ENCODE measurements at places on chromosomes 4 and X.

DNA sequence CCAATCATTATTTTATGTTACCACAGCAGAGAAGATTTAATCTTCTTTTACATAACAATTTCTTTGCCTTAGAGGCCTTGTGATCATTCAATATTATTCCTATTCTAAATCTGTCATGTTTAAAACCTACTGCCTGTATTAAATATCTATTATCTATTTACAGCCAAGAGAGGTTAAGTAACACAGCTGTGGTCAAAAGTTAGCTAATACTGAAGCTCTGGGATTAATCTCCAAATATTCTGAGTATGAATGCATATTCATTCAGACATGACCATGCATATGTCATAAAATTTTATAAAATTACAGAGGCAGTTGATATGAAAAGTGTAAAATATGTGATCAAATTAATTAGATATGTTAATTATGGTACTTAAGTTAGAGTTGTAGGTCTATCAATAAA lies 187.9 kb upstream of the MAB21L2 start:
- no peak for DNase-seq

GRCh38 chrX:24682739-24683432 lies 10.8 kb upstream of the POLA1 start:
- no peak for DNase-seq

DNA sequence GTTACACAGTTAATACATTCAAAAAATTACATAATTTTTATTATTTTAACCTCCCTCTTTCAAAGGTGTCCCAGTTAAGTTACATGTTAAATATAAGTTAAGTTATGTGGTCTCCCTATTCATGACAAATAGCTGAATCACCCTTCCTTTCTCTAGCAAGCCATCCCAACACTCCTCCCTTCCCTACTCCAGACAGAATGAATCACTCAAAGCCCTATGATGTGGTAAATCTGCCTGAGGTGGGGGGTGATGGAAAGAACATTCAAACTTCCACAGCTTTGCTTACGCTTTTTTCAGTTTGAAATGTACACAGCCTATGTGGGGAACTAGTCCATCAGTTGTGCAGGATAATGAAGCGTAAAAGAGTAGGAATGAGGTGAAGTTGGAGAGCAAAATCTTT lies 90.2 kb downstream of the CXCL13 start:
- DNase-seq = peak; percentile 80

DNA sequence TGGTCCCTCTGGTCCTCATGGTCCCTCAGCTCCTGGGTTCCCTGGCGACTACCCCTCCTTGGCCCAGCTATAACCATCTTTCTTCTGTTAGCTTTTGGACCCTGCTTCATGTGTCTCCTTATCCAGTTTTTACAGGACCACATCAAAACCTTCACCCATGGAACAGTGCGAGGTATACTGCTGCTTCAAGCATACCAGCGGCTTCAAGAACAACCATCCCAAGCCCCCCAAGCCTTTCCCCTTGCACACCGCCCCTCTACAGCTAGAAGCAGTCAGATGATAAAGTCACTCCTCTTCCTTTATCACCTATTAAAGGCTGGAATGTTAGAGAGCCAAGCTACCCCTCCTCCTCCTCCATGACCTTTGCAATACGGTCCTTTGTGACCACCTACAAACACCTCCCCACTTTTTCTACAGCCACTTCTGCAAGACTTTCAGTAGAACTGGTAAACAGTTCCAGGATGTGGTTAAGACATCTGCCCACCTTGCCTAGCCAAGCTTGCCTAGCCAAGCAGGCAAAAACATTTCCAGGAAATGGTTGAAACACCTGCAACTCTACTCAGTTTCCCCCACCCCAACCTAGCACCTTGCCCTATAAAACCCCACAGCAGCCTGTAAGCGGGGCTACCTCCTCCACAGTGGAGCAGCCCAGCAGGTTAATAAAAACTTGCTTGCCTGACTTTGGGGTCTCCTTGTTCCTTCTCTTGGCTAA lies 125.7 kb downstream of the ZC4H2 start:
- no peak for DNase-seq

DNA sequence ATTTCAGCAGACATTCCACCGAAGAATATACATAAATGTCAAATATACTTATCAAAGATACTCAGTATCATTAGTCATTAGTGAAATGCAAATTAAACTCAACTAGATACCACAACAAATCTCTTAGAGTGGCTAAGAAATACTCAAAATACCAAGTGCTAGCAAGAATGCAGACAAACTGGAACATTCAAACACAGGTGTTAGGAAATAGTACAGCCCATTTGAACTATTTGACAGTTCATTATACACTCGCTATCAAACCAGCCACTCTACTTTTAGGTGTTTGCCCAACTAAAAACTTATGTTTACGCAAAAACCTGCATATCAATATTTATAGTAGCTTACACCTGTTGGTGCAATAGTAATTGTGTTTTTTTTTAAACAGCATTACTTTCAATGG lies 8.8 kb downstream of the ADAM29 start:
- DNase-seq = no peak

DNA sequence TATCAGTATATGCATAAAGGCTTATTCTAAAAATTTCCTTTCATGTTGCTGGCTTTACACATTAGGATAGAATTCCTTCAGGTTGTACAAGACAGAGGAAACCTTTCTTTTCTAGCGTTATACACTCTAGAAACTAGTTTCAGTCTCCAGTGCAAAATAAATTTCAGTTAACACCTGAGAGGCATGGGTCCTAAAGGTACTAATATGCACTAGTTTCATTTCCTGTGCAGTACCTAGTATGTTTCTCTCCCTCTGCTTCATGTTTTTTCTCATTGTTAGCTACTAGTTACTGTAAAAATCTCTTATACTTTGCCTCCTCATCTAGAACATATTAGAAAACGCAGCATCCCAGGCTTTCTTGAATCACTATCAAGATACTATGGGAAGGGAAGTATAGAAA lies 54.0 kb downstream of the SNX25 start:
- DNase-seq = no peak

DNA sequence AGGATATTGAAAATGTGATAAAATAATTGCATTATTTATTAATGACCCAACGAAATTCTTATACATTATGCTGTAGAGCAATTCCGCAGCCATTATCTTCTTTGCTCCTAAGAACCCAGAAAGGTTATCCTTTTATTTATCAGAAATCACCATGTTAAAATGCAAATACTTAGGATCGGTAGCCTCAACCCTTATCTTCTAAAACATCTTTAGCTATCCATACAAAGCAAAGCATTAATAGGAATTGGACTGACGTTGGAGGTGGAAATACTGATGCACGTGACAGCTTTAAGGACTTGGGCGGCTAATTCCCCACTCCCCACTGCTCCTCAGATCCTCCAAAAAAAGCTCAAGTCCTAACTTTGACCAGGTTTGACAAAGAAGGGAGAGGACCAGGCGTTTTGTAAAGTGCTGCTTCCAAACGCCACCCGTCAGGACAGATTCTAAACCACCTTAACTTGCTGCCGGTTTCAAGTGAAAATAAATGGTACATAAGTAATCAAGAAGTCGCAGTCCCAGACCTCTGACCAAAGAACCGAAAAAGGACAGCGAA lies 539 bp upstream of the SPCS3 start:
- no peak for DNase-seq

DNA sequence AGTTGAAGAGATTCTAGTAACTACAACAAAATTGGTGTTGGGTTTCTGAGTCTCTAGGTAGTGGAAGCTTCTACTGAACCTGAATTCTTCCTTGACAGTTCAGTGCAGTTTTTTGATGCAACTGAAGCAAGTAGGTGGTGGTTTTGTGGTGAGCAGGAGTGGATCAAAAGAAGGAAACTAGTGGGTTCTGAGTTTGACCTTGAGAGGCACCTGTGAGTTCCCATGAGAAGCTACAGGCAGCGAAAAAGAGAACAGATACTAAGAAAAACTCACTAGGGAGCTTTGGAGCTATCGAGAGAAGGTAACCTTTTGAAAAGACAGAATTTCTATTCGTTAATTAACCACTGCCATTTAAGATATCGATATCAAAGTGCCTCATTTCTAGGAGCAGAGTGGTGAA lies 145.2 kb downstream of the PDHA2 start:
- DNase-seq = no peak

GRCh38 chrX:149453030-149453429 lies 52.1 kb downstream of the IDS start:
- peak; percentile 3 for DNase-seq

GRCh38 chrX:131792356-131792749 lies 230.7 kb upstream of the STK26 start:
- DNase-seq = no peak

DNA sequence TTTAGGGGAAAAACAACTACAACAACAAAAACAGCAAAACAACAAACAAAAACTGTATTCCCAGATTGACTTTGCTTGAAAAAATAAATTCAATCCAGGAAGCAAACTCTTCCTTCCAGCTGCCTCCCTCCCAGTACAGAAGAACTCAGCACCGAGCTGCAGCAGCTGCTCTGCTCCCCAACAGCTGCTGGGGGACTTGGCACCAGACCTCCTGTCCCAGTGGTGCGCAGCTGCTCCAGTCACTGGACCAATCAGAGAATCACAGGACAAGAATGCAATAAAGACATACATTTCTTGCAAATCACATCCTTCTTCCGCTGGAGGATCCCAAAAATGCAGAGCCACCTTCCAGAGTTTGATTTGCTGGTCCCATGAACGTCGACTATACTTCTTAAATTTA lies 11.8 kb upstream of the FAM53A start:
- no peak for DNase-seq

DNA sequence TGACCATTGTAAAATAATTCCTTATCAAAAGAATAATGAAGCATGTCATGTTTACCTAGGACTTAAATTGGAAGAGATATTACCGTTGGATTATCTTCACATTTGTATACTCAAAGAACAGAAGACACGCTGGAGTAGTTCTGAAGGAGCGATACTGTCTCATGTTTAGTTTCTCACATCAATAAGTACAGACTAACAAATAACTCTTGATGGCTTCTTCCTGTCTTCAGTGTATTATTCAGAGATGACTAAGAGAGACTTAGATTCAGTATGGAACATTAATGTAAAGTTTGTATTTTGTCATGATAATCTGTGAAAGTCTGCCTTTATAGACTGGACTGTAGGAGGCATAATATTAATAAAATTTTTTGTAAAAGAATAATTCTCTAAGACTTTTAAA lies 72.7 kb downstream of the SPRY1 start:
- no peak for DNase-seq

GRCh38 chr4:89353514-89353913 lies 45.9 kb upstream of the GPRIN3 start:
- no peak for DNase-seq

- no peak for DNase-seq
Observed at GRCh38 chr4:44914748-44915147, 188.4 kb upstream of the GNPDA2 start.

Data from HS-5 (cell line).